Foreskin fibroblast (primary cell): ENCODE measurements at places on chromosomes 12 and 14.

- DNase-seq: peak; percentile 75
Observed at GRCh38 chr14:24911324-24912109, 138.4 kb downstream of the STXBP6 start.

- no peak for DNase-seq
Observed at GRCh38 chr12:52085682-52086180, 6.2 kb downstream of the SMIM41 start.

DNA sequence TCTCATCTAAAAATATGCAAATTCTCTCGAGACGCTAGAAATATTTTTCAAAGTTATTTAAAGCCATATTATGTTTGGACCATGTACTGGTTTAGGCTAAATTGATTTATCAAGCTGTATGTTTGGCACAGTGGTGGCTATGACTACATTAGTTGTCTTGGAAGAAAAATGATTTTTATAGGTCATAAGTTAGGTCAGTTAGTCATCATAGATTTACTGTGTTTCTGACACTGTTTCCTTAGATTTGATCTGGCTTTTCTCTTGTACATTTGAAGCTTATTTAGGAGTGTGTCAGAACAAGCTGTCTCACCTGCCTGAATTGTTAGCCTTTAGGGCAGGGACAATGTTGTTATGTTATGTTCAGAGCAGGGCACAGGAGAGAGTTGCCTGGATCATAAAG is 161.1 kb upstream of the FBXO33 start:
- no peak for DNase-seq

DNA sequence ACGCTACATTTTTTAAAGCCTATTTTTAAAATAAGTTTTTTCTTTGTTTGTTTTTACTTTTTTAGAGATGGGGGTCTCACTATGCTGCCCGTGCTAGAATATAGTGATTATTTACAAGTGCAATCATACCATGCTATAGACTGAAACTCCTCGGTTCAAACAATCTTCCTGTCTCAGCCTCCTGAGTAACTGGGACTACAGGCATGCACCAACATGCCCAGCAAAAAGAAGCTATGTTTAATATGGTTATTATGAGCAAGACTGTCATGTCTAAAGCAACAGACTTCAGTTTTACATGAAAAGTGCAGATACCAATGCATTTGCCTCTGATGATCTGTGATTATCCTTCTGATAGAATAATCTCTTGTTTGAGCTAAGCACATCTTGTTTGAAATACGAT is 45.6 kb upstream of the SGPP1 start:
- DNase-seq: no peak

DNA sequence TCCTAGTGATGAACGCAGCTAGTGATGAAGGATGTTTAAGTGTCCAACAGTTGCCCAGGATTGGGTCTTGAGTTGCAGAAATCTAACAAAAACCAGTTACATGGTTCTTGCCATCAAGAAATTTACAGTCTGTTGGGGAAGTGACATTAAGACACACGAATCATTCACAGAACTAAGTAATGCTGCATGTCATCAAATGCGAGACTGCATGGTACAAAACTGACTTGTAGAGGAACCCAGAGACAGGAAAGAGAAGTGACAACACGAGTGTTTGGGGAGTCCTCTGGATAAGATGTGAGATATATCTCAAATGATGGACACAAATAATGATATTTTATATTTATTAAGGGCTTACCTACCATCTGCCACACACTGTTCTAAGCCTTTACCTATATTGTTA is 6.1 kb upstream of the SYNE3 start:
- no peak for DNase-seq

DNA sequence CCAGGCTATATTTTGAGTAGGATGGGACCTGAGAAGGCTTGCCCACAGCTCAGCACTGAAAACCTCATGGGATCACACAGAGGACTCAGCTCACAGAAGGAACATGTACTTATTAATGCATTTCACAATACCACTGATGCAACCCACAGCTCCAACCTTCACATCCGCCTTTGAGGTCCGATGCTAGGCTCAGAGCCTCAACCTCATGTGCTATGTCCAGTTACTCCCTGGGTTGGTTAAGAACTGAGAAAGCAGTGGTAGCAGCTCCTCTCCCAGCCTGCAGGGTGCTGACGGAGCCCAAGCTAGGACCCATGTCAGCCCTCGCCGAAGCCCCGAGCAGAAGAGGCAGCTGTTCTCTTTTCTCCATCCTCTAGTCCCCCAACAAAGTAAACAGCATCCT is 52.9 kb downstream of the SPTB start:
- no peak for DNase-seq

DNA sequence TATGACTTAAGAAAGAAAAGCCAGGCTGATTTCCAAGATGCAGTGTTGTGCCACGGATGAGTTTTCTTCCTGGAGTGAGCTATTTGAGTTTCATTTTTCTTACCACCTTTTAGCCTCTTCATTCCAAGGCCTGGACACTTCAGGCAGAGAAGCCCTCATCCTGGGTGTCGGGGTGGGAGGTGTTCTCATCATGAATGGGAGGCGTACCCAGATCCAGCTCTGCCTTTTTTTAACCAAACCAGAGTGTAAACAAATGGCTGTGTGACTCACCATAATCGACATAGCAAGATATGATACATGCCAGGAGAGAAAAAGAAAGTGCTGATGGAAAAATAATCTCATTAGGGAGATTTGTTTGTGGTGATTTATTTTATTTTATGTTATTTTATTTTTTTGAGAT is 79.9 kb downstream of the ARF6 start:
- DNase-seq: peak; percentile 91

DNA sequence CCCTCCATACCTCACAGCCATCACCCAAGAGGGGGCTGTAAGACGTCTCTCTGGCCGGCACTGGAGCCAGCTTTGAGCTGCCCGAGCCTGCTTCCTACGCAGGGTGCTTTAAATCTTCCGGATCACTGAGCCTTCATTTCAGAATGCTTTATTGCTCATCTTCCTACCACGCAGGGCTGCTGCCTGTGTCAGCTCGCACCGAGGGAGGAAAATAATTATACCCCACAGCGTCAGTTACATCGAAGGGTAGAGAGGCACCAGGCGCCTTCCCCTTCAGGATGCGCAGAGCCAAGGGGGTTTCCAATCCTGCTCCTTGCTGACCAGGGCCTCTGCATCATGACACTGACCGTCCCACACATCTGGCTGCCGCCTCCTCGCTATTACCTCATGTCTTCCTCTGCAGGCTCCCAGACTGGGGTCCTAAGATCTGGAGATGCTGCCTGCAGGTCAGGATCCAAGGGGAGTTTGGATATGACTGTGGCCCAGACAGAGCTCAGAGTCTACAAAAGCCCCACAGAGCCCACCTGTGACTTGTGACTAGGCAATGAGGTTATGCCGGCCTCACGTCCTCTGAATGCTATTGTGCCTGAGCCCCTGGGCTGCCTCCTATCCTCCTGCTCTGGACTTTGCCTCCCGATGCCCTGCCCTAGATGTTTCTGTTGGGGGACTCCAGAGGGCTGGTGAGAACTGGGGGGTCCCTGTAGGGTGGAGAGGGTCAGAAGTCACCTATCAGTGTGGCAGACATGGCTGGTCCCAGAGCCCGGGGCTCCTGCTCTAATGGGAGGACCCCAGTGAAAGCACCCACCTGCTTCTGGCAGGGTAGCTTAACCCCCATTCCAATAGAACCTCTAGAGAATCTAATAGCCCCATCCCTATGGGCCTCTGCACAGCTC is 220.3 kb upstream of the RTL1 start:
- DNase-seq: no peak
